ENCODE measurements at places on chromosomes 3 and 15.
A peak's percentile ranks its signal among the peaks of the same experiment; 100 is the strongest.

- DNase-seq = no peak
- H3K4me3 ChIP-seq = no peak overlapping the region
- no peak overlapping the region for H3K27ac ChIP-seq
- H3K4me1 ChIP-seq = peaks cover 36% of the 10 kb centered on the region
- H3K27me3 ChIP-seq = peaks cover 4% of the 10 kb centered on the region
Observed at GRCh38 chr3:195809291-195809785, 2.4 kb downstream of the MUC4 start.

DNA sequence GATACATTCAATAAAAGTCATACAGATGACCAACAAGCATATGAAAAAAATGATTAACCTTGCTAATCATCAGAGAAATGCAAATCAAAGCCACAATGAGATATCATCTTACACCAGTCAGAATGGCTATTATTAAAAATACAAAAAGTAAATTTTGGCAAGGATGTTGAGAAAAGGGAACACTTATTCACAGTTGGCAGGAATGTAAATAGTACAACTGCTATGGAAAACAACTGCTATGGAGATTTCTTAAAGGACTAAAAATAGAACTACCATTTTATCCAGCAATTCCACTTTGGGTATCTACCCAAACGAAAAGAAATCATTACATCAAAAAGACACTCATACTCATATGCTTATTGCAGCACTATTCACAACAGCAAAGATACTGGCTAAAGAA lies 1121.8 kb downstream of the TBL1XR1 start:
- no peak for DNase-seq
- no peak overlapping the region for H3K4me3 ChIP-seq
- no peak overlapping the region for H3K27ac ChIP-seq
- no peaks in the 10 kb centered on the region for H3K27me3 ChIP-seq

DNA sequence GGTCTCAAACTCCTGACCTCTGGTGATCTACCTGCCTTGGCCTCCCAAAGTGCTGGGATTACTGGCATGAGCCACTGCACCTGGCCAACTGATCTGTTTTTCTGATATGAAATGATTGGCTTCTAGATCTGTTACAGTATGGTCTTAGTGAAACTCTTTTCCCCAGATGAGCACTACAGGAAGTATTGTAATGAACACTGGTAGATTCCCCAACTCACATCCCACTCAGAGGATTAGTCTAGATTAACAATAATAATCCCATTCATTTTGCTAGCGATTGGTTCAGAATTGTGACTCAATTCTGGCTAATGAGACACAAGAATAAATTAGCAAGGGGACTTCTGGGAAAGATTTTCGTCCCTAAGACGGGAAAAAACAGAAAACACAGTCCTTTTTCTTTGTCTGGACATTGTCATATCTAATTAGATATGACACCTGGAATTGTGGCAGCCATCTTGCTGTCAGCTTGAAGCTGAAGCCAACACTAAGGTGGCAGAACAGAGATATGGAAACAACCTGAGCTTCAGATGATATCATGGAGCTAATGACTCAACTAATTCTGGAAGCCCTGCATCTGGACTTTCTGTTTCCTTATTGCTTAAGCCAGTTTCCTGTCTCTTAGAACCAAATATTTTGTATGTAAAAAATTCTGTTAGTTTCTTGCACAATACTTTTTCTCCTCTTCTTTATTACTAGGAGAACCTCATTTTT lies 17.4 kb upstream of the NPTN start:
- peaks cover 2% of the 10 kb centered on the region for H3K4me1 ChIP-seq
- H3K27ac ChIP-seq = no peak overlapping the region
- H3K36me3 ChIP-seq = peaks cover 2% of the 10 kb centered on the region
- no peak overlapping the region for H3K4me3 ChIP-seq
- DNase-seq = no peak

GRCh38 chr3:29552051-29552450 lies 271.2 kb downstream of the RBMS3 start:
- H3K27me3 ChIP-seq = no peaks in the 10 kb centered on the region
- H3K36me3 ChIP-seq = no peaks in the 10 kb centered on the region
- no peak for DNase-seq
- H3K4me1 ChIP-seq = no peaks in the 10 kb centered on the region

DNA sequence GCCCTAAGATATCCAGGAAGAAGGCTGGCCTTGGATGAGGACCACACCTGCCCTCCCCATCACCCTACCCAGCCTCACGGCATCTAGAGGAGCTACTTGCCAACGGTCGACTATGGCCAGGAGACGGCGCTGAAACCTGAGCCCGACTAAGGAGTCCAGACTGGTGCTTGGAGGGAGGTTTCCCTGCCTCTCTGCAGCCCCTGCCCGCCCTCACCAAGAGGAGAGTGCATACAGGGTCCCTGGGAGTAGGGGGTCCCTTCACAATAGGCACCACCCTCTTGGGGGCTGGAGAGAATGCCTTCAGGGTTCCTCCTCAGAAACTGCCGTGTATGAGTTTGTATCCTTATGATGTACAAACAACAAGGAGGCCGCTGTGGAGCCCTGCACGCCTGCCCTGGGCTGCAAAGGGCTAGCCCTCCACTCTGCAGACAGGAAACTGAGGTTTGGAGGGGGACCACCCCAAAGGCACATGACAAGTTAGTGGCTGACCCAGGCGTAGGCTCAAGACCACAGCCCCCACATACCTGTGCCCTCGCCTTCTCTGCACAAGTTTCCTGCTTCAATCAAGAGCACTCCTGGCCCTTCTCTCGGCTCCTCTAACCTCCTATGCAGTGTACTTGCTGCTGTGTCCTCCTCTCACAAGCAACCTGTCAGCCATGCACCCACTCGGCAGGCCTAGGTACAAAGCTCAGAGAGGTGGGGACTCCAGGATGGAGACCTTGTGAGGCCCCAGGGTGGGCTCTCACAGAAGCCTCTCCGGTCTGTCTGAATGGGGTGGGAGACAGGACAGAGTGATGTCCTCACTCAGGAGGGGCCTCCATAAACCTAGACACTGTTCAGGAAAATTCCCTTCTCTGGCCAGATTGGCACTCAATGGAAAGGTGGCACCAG lies 7.4 kb downstream of the KLF15 start:
- H3K4me1 ChIP-seq = no peaks in the 10 kb centered on the region
- no peak overlapping the region for H3K4me3 ChIP-seq
- H3K36me3 ChIP-seq = no peaks in the 10 kb centered on the region
- peaks cover 3% of the 10 kb centered on the region for H3K27me3 ChIP-seq
- H3K27ac ChIP-seq = no peak overlapping the region

DNA sequence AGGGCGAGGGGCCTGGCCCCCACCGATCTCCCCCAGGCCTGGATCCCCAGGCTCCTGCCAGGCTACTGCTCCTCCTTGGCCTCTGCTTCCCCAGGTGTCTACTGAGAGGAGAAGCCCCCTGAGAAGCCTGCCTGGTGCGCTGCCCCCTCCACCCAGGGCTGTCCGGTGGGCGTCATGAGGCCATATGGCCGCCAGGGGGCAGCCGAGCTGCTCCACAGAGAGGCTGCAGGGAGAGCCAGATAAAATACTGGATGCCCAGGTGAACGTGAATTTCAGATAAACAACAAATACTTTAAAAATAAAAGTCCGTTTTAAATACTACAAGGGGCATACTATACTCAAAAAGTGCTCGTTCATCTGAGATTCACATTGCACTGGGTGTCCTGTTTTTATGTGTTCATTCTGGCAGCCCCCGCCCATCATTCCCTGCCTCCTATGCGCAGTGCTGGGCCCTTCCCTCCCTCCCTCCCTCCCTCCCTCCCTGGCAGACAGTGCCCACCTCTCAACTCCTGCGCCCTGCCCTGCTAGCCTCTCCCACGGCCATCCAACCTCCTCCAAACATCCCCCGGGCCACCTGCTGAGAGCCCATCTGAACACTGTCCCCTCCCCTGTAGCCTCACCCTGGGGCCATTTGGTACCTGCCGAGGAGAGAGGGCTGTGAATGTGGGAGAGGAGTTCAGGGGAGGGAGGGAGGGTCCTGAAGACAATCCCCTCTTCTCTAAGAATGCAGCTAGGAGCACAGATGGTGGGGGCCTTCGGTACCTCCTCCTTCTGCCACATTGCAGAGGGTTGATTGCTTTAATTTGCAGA lies 29.6 kb downstream of the PSTPIP1 start:
- peaks cover 53% of the 10 kb centered on the region for H3K4me1 ChIP-seq
- no peaks in the 10 kb centered on the region for H3K27me3 ChIP-seq
- peaks cover 59% of the 10 kb centered on the region for H3K36me3 ChIP-seq
- no peak overlapping the region for H3K4me3 ChIP-seq
- peak overlapping the region; percentile 80 for H3K27ac ChIP-seq

GRCh38 chr15:82805994-82806406 lies at the start of gene FSD2:
Gene FSD2, minus strand, starts transcription at chr15:82806069. Its CDS starts 18,679 bp downstream, at chr15:82787390.
- H3K4me3 ChIP-seq = no peak within 1 kb of the TSS
- H3K4me1 ChIP-seq = peaks cover 10% of the 10 kb centered on the region
- H3K27me3 ChIP-seq = peaks cover 41% of the 10 kb centered on the region
- no peak within 1 kb of the TSS for H3K27ac ChIP-seq
- H3K36me3 ChIP-seq = no peaks in the 10 kb centered on the region

GRCh38 chr3:76487446-76487845 lies 552.5 kb upstream of the ROBO2 start:
- no peaks in the 10 kb centered on the region for H3K27me3 ChIP-seq
- DNase-seq = no peak
- H3K4me1 ChIP-seq = no peaks in the 10 kb centered on the region
- H3K4me3 ChIP-seq = no peak overlapping the region
- H3K27ac ChIP-seq = no peak overlapping the region
- H3K36me3 ChIP-seq = no peaks in the 10 kb centered on the region

GRCh38 chr3:61158216-61158615 lies 93.0 kb downstream of the FHIT start:
- H3K4me1 ChIP-seq = peaks cover 2% of the 10 kb centered on the region
- no peaks in the 10 kb centered on the region for H3K36me3 ChIP-seq
- H3K4me3 ChIP-seq = no peak overlapping the region
- no peak for DNase-seq
- H3K27ac ChIP-seq = no peak overlapping the region

DNA sequence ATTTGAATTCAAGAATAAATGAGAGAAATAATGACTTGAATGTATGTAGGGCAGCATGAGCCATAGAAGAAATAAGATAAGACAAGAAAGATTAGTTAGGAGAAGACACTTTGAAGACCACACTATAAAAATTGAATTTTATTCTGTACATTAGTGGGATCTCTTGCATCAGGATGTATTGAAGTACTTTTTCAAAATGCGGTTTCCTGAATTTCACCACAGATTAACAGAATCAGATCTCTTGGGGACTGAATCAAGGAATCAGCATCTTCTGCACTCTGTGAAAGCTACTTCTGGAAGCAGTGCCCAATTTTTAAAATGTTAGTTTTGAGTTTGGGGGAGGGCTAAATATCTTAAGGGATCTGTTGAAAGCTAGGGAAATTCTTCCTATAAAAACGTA lies 763.9 kb upstream of the GOLIM4 start:
- H3K4me3 ChIP-seq = no peak overlapping the region
- no peak overlapping the region for H3K27ac ChIP-seq
- no peaks in the 10 kb centered on the region for H3K27me3 ChIP-seq
- H3K4me1 ChIP-seq = no peaks in the 10 kb centered on the region

GRCh38 chr3:78894787-78895186 lies 873.0 kb downstream of the ROBO1 start:
- no peak overlapping the region for H3K4me3 ChIP-seq
- H3K27ac ChIP-seq = no peak overlapping the region
- no peaks in the 10 kb centered on the region for H3K27me3 ChIP-seq

- no peaks in the 10 kb centered on the region for H3K36me3 ChIP-seq
- DNase-seq = no peak
- H3K27me3 ChIP-seq = no peaks in the 10 kb centered on the region
Observed at GRCh38 chr3:35932995-35933394, 293.7 kb downstream of the ARPP21 start.

- H3K4me3 ChIP-seq = no peak overlapping the region
- no peak overlapping the region for H3K27ac ChIP-seq
- H3K4me1 ChIP-seq = no peaks in the 10 kb centered on the region
- DNase-seq = peak; percentile 39
Observed at GRCh38 chr3:146589899-146590508, 15.1 kb downstream of the PLSCR5 start.

DNA sequence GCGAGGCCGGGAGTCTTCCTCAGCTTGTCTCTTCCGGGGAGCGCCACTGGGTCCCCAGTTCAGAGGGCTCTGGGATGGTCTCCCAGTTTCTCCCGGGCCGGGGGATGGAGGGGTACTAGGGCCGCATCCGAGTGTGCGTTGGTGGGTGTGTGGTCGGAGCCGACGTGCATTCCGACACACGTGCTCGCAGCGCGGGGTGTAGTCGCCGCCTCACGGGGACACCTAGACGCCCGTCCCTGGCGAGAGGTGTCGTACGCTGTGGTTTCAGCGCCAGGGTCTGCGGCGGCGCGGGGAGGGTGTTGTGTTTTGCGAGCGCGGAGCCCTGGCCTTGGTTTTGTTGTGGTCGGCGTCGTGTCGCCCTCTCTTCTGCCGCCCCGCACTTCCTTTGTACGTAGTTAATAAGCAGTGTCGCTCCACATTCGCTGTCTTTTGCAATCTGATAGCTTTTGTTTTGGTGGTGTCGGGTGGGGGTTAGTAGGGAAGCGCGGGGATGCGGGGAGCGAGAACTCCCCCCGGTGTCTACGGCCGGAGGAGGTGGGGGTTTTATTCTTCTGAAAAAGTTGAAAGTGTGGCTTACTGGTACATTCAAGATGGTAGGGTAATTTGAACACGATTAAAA lies 2.2 kb downstream of the IGF1R start:
- H3K36me3 ChIP-seq = no peaks in the 10 kb centered on the region
- peaks cover 51% of the 10 kb centered on the region for H3K4me1 ChIP-seq
- peak overlapping the region; percentile 77 for H3K4me3 ChIP-seq

DNA sequence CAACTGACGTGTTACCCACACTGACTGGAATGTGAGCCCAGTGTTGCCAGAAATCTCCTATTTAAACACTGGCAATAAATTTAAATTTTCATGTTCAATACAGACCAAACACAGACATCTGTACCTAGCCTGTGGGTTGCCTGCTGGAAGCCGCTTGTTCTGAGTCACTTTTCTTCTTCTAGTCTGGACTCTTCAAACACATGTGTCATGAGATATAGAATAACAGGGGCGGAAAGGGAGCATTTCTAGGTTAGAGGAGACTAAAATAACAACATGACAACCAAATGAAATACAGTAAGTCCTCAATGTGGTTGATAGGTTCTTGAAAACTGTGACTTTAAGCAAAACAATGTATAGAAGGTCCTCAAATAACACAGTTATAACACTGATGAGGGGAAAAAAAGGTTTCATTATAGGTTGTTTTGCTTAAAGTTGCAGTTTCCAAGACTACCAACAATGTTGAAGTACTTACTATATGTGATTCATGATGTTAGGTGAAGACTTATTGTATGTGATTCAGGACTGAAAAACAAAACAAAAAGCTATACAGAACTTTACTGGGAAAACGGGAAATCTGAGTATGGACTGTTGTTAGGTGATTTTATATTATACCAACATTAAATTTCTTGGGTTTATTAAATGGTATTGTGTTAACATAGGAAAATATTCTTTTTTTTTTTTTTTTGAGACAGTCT lies 63.1 kb downstream of the PRKAR2A start:
- H3K36me3 ChIP-seq = peaks cover 18% of the 10 kb centered on the region
- no peak for DNase-seq
- no peaks in the 10 kb centered on the region for H3K27me3 ChIP-seq
- H3K4me1 ChIP-seq = peaks cover 13% of the 10 kb centered on the region
- no peak overlapping the region for H3K4me3 ChIP-seq

Measured in activated CD4-positive, alpha-beta T cell treated with anti-CD3 and anti-CD28 coated beads, Interleukin-2, amount 10 ng/mL, durations not matched to agents 7 days and 5 days (primary cell).